Lung (tissue), 17 donors: ENCODE measurements at places on chromosomes 4 and X.

DNA sequence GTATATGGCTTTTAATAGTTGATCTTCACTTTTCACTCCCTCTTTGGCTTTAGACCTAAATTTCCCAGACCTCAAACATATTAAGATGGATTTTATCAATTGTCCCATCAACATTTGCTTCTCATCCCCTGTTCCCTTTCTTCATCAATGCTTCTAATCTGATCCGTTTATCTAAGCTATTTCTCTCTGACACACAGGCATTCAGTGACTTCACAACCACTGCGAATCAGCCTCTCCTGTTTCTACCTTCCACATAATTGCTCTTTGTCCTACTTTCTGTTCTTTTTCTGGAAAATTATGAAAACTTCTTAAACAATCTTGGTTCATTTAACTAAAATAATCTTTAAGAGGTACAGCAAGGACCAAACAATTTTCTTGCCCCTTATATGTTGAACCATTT, 115.2 kb downstream of the GLRA3 start:
- no peak for DNase-seq

- no peak for DNase-seq
Measured at GRCh38 chr4:10104211-10104990, 12.2 kb downstream of the WDR1 start.

DNA sequence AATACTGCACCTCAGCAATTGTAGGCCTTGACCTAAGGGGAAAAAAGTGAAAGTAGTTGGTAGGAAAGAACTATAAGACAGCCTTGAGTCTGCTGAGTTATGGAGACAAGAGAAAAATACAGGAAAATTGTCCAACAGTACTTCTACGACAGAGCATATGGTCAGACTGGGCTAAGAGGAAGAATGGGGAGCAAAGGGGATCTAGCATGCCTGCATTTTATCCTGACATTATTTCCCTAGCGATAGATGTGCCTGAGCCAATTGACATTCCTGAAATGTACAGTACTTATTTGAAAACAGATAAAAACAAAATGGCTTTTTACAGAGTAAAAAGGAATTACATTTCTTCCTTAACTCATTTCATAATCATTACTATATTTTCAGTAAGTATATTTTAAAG, 22.2 kb downstream of the GUCY1A1 start:
- DNase-seq: no peak

GRCh38 chrX:152177052-152177451, 38.7 kb upstream of the MAGEA10 start:
- DNase-seq: peak; percentile 1

DNA sequence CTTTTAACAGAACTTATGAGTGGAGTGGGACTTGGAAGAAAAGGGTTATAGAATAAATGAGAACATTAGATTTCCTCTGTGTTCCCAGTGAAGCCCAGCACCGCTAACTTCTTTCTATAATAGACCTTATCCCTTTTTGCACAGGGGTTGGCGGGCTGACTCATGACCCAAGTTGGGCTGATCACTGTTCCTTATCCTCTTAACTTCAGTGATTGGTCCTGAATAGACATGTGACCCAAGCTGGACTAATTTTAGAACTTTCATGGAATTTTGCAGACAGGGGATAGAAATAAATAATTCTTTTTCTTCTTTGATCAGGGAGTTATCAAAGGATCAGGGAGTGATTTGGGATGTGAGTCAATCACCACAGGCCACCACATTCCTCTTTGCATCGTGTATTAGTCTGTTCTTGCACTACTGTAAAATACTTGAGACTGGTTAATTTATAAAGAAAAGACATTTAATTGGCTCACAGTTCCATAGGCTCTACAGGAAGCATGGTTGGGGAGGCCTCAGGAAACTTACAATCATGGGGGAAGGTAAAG, 75.9 kb downstream of the UCHL1 start:
- DNase-seq: no peak

GRCh38 chr4:125131891-125132680, 182.7 kb upstream of the FAT4 start:
- DNase-seq: no peak
